Activated T-cell treated with anti-CD3 and anti-CD28 coated beads, Interleukin-2, amount 50 U/mL, for 48 hours (primary cell): ENCODE measurements at places on chromosomes 2 and 18.

GRCh38 chr2:109401370-109401769 is 212.4 kb downstream of the SEPTIN10 start:
- no peak for DNase-seq

DNA sequence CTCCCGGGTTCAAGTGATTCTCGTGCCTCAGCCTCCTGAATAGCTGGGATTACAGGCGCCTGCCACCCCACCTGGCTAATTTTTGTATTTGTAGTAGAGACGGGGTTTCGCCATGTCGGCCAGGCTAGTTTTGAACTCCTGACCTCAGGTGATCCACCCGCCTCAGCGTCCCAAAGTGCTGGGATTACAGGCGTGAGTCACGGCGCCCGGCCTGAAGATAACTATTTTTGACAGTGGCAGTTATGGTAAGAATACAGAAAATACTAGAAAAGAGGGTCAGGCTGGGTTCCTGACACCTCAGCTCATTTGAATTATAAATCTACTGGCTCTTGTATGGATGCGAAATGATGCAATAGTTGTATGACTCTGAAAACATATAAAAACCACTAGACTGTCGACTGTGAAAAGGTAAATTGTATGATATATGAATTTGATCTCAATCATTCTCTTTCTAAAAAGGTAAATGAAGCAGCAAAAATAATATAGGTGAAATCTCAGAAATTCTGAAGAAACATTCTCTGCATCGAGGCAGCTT is 11.1 kb upstream of the DGKD start:
- DNase-seq = no peak

- DNase-seq = no peak
Observed at GRCh38 chr2:58558881-58559280, 317.8 kb upstream of the FANCL start.

DNA sequence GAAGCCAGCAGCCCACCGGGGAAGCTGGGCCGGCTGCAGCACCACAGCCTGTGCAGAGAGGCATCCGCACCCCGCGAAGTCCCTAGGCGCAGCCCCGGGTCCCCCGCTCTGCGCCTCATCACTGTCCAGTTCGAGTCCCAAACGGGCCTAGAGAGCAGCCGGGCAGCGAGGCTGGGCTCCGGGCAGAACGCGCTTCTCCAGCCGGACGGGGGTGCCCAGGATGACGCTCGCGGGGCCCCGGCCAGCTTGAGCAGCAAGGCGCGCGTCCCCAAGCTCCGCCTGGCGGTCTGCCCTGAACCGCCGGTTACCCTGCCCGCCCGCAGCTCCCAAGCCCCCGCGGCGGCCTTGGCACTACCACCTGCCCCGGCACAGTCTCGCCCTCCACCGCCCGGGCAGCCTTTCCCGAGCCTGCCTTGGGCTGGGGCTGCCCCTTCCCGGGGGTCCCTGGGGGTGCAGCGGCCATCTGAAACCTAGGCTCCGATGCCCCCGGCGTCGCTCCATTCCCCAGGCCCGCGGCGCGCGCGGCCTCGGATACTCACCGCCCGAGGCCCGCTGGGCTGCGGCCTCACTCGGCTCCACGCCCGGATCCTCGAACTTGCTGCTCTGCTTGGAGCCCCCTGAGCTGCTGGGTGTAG is 591 bp downstream of the SLC16A14 start:
- DNase-seq = peak; percentile 69

GRCh38 chr2:239395524-239395923 is 5.3 kb downstream of the HDAC4 start:
- DNase-seq = no peak

DNA sequence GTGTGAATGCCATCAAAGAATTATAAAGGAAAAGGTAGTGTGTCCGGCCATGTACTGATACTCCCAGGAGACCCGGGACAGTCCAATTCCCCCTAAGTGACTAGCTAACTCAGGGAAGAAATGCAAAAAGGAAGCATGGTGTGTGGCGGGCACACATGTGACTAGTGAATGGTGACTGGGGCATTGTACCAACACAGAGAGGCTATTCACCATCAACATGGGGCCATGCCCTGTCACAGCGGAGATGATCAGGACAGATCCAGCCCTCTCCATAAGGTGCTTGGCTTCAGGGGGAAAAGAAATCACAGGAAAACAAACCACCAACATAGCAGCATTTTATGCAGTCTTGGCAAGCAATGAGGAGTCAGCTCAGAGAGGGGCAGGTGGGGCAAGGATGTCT is 34.3 kb downstream of the FAM168B start:
- DNase-seq = no peak

DNA sequence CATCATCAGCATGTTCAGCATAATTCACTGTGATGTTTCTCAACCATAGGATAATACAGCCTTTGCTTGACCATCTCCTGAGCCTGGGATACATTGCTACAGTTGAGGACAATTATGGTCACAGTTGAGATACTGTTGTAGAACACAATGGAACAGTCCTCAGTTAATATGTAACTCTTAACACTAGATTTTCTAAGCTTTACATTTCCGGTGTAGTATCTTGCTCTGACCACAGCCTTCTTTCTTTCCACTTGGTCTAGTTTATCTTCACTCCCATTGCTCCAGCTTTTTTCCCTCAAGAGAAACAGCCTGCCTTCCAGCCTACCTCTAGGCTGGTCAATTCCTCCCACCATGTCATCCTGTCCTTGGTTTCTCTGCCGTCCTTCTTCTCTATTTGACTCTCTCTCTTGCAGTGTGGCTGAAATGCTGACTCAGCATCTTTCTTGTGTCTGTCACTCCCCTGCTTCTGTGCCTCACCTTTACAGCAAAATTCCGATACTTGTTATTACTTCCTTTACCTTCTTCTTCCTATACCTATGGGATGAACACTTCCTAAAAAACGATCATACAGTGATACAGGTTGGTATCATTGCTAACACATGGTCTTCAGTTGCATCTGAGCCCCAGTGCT is 80.5 kb downstream of the CTNNA2 start:
- DNase-seq = no peak

DNA sequence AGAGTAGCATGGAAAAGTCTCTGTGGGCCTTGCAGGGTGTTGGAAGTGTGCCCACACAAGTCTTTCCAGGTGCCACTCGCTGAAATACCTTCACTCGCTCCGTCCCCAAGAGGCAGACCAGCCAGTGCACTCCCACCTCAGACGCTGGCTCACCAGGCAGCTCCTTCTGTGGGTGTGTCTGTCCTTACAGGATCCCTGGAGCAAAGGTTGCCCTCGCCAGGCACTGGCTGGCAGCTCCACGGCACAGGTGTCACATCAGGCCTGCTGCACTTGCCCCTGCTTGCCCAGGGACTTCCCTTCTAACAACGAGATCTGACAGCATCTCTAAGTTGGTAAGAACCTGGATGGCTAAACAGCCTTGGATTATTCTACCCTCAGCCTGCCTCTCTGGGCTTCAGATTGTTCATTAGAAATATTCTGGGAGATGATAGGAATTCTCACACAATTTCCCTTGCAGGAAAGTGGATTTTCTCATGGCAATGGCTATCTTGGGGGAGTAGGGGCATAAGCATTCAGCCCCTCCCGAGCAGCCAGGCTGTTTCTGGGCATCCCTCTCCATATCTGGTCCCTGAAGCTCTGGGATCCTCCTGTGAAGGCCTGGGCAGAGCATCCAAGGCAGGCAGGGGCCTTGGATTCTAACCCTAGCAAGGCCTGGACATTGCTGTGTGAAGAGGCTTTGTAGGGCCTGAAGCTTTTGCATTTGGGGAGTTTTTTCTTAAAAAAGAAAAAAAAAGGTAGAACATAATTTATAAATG is 262.1 kb downstream of the MYCN start:
- no peak for DNase-seq

GRCh38 chr2:183438541-183438940 is 314.3 kb downstream of the NUP35 start:
- DNase-seq = no peak

GRCh38 chr2:70718241-70718640 is 49.8 kb downstream of the ADD2 start:
- no peak for DNase-seq

DNA sequence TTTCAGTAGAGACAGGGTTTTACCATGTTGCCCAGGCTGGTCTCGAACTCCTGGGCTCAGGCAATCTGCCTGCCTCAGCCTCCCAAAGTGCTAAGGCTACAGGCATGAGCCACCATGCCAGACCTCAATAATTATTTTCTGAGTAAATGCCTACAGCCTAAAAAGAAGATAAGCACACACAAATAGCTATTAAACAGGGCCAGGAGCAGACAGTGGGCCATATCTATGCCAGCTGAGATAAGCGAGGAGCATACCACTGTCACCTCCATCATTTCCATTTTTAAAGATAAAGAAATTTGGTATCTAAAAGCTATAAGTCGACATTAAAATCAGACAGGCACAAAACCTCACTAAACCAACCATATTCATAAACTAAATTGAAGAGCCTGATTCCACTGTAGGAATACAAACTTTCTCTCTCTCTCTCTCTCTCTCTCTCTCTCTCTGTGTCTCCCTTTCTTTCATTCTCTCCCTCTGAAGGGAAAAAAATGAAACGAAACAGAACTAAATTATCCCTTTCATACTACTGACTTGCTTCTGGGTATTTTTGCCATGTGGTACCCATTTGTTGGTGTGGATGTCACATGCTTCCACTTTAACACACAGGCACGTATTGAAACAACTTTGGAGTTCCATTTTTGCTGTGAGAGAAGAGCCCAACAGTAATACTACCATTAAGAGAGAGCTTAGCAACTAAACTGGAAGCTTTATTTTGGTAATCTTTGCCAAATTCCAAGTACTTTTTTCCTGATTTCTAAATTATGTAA is 51.0 kb downstream of the FARSB start:
- no peak for DNase-seq

- DNase-seq = peak; percentile 24
Observed at GRCh38 chr2:5915881-5916310, 223.7 kb downstream of the SOX11 start.

DNA sequence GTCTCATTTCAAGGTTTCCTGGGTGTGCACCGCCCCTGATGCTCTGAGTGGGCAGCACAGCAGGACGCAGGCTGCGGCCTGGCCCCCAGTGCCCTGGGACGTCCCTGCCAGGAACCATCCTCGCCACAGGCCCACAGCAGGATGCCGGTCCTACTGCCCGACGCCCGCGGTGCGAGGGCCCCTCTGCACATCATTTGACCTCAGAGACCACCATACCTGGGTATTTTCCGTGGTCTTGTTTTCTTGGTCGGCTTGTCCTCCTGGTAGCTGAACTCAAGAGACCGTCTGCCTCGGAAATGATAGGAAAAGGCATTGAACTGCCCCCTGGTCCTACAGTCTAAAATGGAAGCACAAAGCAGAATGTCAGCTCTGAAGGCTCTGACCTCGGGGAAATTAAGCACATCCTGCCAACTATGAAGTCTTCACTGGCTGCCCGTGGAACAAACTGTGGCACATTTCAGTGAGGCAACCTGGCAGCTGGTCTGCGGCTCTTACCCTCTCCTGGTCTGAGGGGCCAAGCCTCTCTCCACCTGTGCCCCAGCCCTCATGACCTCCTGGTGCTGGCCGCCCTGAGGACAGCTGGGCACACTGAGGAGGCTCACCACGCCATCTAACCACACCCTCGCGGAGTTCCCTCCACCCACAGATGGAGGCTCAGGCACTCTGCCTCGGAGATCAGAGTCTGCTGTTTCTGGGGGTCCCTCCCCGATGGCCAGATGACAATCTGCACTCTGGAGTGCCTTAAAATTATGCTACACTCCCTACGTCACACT is 105.0 kb downstream of the PXDN start:
- no peak for DNase-seq

DNA sequence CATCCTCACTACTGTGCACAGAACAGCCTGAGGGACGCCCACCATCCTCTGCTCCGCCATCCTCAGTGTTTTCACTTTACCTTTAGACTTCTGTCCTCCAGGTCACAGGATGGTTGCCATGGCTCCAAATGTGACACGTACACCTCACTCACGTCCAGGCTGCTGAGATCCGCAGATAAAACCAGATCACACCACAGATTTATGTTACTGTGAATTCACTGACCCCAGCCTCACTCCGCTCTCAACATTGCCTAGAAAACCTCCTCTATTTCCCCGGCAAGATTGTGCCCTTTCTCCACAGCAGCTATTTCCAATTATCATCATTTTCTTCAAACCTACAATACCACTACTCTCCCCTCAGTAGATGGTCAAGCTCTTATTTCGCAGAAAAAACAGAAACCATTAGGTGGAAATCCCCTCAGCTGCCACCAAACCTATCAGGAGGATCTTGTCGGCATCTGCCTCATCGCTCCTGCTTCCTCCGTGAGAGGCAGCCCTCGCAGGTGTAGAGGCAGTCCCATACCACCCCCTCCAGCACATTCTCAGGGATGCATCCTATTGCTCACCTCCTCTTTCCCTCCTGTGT is 49.8 kb upstream of the SLC1A4 start:
- no peak for DNase-seq
